ENCODE measurements at places on chromosomes 3 and 15. TPM values are rescaled to one million over a fixed set of nuclear protein-coding genes. Genes with fewer than 3 reads are reported as not detected.

The CP gene
- total RNA-seq, result 10.6 TPM

The MYL3 gene
- total RNA-seq, result 42.5 TPM

The MTFMT gene
- 27.8 TPM for total RNA-seq

The NOX5 gene
- not detected for total RNA-seq

The MLF1 gene
- total RNA-seq, result 18.4 TPM

The HTR3E gene
- not detected for total RNA-seq

The SNTN gene
- total RNA-seq, result not detected

The ZNF620 gene
- total RNA-seq, result 3.0 TPM

The DLL4 gene
- 6.0 TPM for total RNA-seq

The ADAMTS7 gene
- 1.1 TPM for total RNA-seq

The CHRM5 gene
- not detected for total RNA-seq

The CFAP44 gene
- 0.59 TPM for total RNA-seq

The SCAP gene
- total RNA-seq, result 38.3 TPM

The HHATL gene
- 86.3 TPM for total RNA-seq

The SLC24A5 gene
- total RNA-seq, result not detected

The MTHFS gene
- 7.0 TPM for total RNA-seq

The CCR3 gene
- not detected for total RNA-seq

The SH3BP5 gene
- 111 TPM for total RNA-seq

The ARRDC4 gene
- 16.3 TPM for total RNA-seq

The TOPAZ1 gene
- total RNA-seq, result not detected

The CLRN1 gene
- total RNA-seq, result not detected

The SCG5 gene
- not detected for total RNA-seq

The ISL2 gene
- not detected for total RNA-seq

The CFAP91 gene
- 0.36 TPM for total RNA-seq

The CTXN2 gene
- not detected for total RNA-seq

The SEMA7A gene
- total RNA-seq, result 2.7 TPM

The PDZRN3 gene
- 22.3 TPM for total RNA-seq

The ZPLD1 gene
- total RNA-seq, result 0.09 TPM

The TRPM1 gene
- total RNA-seq, result not detected

The MEX3B gene
- 1.3 TPM for total RNA-seq

The LINGO1 gene
- total RNA-seq, result 0.94 TPM

The ARGFX gene
- not detected for total RNA-seq

The THBS1 gene
- total RNA-seq, result 23.8 TPM

The LEKR1 gene
- not detected for total RNA-seq

The TUSC7 gene
- total RNA-seq, result not detected

The EFCAB12 gene
- not detected for total RNA-seq

The AADACL2 gene
- total RNA-seq, result not detected

The OCA2 gene
- 0.41 TPM for total RNA-seq

The MEGF11 gene
- total RNA-seq, result not detected

The SH2D7 gene
- total RNA-seq, result not detected

The CCR4 gene
- total RNA-seq, result not detected

The CKMT1A gene
- total RNA-seq, result not detected

The CADPS gene
- not detected for total RNA-seq

The TMEM266 gene
- total RNA-seq, result 17.1 TPM

The CLSTN2 gene
- 1.1 TPM for total RNA-seq

The GTF2A2 gene
- 55.1 TPM for total RNA-seq

The SLC49A4 gene
- 53.3 TPM for total RNA-seq

The CTSH gene
- total RNA-seq, result 31.0 TPM

The PLIN1 gene
- total RNA-seq, result 2.8 TPM

The CFAP161 gene
- not detected for total RNA-seq

The HES1 gene
- 23.9 TPM for total RNA-seq

The MST1 gene
- total RNA-seq, result 4.8 TPM

The ECE2 gene
- not detected for total RNA-seq

The SPINK8 gene
- not detected for total RNA-seq
